ENCODE measurements at places on chromosomes 7 and 10.

GRCh38 chr10:124994573-124995473 is 52.9 kb downstream of the ZRANB1 start:
- DNase-seq: no peak

GRCh38 chr10:65500716-65501115 is 1425.1 kb upstream of the LRRTM3 start:
- DNase-seq: no peak

- no peak for DNase-seq
These were observed 87.7 kb upstream of the CYP26C1 start for GRCh38 chr10:92972886-92973285.

DNA sequence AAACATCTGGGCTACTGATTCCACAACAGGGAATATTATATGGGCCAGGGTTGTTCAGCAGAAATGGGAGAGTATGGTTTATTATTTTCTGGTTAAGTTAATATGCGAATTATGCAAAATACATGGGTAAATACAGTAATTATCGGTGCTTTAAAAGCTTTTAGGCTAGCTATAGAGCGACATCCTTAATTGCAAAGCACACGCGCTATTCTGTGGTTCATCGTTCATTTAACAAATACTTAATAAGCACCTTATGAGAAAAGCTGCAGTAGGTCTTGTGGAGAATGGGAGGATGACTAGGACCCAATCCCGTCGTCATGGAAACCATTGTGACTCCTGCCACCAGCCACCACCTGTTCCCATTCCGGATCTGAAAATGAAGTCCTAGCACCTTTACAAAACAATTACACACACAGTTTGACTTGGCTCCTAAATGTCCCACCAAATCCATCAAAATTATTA is 623 bp upstream of the CEP41 start:
- DNase-seq: peak; percentile 93

DNA sequence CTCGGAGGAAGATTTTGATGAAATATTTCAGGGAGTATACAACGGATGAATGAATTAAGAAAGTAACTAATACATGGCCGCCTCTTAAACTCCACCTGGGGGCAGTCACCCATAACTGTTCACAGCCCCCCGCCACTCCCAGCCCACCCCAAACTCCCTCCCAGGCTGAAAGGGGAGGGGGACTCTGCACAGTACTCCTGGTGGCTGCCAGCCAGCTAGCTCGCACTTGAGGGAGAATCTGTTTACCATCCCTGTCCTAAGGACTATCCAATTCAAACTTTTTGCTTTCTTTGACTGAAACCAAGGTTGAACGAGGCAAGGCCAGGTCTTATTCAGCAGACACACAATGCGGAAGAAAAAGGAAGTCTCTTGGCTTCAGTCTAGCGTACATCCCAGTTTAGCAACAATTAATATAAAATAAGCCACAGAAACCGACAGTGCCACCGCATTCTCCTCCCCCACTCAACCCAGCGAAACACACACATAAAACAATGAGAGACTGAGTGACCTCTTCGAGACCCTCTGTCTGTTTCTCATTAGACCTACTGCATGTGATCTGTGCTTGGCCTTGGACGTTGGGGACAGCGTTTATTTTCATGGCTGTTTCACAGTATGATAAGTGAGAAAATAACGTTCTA is 219.5 kb downstream of the GLI3 start:
- no peak for DNase-seq

- DNase-seq: peak; percentile 87
These were observed 35.8 kb downstream of the GPER1 start for GRCh38 chr7:1123715-1124114.

GRCh38 chr10:114242235-114242634 is 3.2 kb downstream of the VWA2 start:
- no peak for DNase-seq

- no peak for DNase-seq
These were observed 95.1 kb downstream of the PPP1R3C start for GRCh38 chr10:91537614-91538383.

GRCh38 chr7:150753826-150754603 is 16.8 kb downstream of the GIMAP5 start:
- DNase-seq: peak; percentile 60

DNA sequence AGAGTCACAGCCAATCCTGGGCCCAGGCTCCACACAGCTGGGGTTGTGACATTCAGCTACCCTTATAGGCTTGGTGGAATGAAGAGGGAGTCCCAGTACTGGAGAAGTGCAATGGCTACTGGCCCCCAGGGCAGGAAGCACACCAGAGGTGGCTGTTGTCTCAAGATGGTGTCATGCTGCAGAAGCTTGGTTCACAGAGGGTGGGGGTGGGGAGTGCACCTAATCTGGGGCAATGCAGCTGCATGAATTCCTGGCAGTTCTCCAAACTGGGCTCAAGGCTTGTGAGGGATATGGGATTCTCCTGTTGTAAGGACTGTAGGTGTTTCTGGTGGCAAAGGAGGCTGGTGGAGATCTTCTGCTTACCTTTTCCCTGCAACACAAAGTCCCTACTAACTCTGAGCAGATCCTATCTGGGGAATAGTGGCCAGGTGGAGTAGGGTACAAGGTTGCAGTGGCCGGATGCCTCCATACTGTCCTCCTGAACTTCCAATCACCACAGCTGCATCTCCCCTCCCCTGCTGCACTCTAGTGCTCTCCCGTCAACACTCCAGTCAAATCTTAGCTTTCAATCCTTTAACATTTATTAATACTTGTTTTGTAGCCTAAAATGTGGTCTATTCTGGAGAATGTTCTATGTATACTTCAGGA is 27.4 kb upstream of the PLA2G12B start:
- DNase-seq: no peak

DNA sequence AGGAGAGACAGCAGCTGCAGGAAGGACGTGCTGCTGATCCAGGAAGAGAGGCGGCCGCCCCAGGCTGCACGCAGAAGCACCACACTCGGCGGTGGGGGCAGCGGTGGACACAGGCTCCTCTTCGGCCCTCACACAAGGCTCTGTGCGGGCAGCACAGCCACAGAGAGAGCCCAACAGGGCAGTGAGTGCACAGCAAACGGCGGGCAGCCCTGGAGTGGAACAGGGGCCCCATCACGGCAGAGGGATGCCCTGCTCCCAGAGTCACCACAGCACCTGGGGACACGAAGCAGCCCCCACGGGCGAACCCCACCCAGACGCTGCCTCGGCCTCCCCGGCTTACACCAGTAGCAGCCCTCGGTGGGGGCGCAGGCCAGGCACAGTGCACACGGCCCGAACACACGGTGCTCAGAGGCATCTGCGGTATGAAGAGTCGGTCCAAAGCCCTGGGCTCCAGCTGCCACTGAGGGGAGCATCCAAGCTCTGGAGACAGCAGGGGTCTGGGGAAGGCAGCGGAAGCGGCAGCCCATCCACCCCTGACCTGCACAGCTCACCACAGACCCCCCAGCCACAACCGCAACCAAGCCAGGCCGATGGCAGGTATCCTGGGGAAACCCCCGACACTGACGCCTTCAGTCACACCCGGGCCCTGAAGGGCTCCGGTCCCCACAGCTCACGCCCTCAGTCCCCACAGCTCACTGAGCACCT is 16.8 kb downstream of the NUDT1 start:
- DNase-seq: no peak

DNA sequence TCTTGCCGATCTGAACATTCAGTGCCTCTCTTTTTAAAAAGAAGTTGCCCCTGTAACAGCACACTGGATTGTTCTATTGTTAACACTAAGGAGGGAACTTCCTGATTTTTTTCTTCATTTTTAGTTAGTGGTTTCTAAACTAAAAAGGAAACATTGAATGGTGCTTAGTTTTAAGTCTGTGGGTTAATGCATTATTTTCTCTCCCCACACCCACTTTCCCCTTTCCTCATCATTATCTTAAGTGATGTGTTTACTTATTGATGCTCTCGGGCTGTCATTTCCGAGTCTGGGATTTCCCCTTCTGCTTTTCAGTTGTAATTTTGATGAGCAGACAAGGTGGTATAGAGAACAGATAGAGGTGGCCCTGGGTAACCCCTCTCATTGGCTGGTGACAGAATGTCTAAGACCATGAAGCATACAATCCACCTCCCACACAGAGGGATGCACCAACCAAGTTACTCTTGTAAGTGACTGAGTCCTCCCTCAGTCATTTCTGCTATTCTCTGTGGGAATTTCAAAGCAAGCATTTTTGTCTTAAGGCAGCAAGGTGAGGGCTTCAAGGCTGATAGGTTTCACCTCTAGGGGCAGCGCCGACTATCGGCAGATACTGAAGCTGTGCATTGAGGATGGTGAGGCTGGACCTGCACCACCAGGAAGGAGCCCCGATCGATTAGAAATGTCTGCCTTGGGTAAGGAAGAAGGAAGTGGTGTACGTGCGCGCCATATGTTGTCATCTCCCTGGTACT is 49.5 kb downstream of the CHN2 start:
- DNase-seq: peak; percentile 91

DNA sequence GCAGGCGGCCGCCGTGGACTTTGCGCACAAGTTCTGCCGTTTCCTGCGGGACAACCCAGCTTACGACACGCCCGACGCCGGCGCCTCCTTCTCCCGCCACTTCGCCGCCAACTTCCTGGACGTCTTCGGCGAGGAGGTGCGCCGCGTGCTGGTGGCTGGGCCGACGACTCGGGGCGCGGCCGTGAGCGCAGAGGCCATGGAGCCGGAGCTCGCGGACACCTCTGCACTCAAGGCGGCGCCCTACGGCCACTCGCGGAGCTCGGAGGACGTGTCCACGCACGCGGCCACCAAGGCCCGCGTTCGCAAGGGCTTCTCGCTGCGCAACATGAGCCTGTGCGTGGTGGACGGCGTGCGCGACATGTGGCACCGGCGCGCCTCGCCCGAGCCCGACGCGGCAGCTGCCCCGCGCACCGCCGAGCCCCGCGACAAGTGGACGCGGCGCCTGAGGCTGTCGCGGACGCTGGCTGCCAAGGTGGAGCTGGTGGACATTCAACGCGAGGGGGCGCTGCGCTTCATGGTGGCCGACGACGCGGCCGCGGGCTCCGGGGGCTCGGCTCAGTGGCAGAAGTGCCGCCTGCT is 14.1 kb downstream of the SH2B2 start:
- peak; percentile 94 for DNase-seq

- DNase-seq: peak; percentile 87
These were observed at the start of gene ACBD5 for GRCh38 chr10:27240212-27241009. TSS of gene ACBD5 (minus strand) at chr10:27240797. CDS start at chr10:27240688, 109 bp downstream.

DNA sequence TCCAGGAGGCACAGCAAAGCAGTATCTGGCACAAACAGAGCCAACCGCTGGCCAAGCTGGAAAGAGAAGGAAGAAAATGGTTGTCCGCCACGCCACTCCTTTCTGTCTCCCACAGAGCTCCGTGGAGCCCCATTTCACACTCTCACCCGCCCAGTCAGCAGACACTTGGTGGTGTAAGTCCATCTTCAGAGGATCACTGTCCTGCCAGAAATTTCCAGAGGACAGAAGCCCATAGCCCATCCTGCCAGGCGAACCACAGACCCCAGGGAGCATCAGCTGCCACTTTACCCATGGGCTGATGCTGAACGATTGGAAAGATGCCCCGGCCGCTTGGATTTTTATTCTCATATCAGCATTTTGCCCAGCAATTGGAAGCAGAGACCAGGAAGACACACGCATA is 144.7 kb upstream of the LYZL2 start:
- no peak for DNase-seq

- no peak for DNase-seq
These were observed 15.9 kb downstream of the NOS3 start for GRCh38 chr7:151006590-151007300.

DNA sequence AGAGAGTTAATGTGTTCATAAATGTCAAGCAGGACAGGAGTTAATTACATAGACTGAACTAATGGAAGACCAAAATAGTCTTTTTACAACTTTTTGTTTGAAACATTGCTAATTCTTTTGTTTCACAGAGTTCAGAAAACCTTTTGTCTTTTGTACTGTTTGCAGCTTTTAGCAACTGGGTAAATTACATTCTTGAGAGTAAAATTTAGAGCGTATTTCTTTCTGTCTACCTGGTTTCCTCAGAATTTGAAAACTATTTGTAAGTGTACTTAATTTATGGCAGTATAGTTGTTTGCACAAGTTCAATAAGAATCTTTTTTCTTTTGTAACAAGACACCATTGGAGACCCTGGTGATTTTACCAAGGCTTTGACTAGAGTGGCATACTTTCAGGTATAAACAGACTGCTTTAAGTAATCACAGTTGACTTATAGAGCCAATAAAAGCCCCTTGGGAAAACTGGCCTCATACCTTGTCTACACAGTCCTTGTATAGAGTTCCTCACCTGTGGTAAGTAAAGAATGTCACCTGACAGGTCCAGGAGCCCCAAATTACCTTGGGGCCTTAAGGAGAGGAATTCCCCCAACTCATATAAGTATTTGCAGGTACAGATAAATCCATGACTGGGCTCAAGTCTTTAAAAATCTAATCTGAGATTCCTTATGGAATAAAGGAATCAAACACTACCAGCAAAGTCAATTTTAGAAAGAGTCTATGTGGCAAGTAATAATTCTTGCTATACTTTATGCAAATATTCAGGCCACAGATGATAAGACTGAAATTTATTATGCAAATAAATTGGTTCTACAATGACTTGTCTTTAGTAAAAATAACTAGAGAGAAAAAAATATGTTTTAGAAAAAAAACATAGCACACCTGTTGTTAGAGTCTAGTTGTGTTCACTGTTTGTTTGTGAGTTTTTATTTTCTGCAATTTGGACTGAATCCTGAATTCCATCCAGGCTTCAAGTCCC is 23.6 kb upstream of the CREB3L2 start:
- DNase-seq: no peak

GRCh38 chr7:20151708-20152456 is 65.3 kb downstream of the MACC1 start:
- no peak for DNase-seq

GRCh38 chr10:125392609-125393008 is 232.2 kb upstream of the CTBP2 start:
- no peak for DNase-seq

DNA sequence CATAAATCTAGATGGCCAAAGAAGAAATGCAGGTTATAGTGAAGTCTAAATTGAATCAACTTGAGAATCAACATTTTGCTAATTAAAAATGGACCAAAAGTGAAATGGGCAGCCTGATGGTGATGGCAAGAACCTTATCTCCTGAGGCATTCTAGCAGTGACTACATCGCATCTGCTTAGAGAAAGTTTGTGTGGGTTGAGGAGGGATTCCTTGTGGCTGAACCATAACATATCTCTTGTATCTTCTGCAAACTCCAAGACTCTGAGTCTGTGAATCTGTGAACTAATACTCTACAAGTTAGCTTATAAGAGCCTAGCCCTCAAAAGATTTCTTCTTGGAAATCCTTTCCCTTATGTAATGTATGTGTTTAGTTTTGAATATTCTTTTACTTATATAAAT is 85.6 kb downstream of the PRKG1 start:
- no peak for DNase-seq

DNA sequence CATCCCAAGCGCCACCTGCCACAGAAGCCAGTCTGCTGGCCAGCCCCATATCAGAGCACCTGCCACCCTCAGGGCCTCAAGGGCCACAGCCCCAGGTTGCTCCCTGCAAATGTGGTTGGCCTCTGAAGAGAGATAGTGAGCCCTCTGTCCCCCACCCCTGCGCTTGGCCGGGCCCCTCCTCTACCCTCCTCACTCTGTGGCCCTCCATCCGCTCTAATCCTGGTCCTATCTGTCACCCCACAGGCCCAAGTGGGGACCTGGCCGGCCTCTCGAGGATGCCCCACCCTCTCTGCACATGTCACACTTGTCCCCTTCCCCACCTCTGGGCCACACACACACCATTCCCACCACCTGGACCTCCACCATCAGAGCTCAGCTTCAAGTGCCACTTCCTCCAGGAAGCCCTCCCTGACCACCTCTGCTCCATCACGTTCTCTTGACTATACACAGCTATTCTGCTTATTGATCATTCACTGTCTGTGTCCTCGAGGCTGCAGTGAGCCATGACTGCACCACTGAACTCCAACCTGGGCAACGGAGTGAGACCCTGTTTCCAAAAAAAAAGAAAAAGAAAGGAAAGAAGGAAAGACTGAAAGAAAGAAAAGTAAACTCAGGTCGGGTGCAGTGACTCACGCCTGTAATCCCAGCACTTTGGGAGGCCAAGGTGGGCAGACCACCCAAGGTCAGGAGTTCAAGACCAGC is 42.4 kb downstream of the TNRC18 start:
- DNase-seq: no peak
